ENCODE measurements at places on chromosomes 11 and 22.

- DNase-seq = no peak
These were observed 79.8 kb downstream of the PGR start for GRCh38 chr11:101049813-101050212.

GRCh38 chr22:39349506-39349966, 255 bp upstream of the SYNGR1 start:
- DNase-seq = no peak

DNA sequence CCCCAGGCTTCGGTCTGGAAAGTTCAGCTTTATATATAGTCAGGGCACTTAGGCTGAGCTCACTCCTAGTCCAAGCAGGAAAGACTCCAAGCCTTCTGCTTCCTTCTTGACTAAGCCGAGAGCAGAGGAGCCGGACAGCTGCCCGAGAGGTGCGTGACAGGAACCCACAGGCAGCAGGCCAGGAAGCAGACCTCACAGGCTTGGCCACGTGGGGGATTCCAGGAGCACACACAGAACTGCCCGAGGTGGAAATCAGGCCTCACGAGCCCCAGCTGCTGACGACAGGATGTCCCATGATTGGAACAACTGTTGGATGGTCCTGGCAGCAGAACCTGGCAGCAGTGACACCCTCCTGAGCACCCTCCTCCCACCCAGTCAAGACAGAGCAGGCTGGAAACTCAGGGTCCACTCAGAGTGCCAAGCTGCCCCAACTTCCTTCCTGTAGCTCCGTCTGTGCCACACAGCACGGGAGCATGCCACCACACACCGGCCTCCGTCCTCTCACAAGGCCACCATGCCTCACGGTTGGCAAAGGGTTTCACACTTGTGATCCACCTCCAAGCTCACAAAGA, 5.4 kb downstream of the PLA2G6 start:
- no peak for DNase-seq

- DNase-seq = no peak
These were observed 38.6 kb downstream of the GGTLC2 start for GRCh38 chr22:22682807-22683667.

- DNase-seq = no peak
These were observed 43.8 kb downstream of the TRIOBP start for GRCh38 chr22:37740455-37741311.

- DNase-seq = no peak
These were observed 45.0 kb downstream of the LARGE1 start for GRCh38 chr22:33875316-33875715.

DNA sequence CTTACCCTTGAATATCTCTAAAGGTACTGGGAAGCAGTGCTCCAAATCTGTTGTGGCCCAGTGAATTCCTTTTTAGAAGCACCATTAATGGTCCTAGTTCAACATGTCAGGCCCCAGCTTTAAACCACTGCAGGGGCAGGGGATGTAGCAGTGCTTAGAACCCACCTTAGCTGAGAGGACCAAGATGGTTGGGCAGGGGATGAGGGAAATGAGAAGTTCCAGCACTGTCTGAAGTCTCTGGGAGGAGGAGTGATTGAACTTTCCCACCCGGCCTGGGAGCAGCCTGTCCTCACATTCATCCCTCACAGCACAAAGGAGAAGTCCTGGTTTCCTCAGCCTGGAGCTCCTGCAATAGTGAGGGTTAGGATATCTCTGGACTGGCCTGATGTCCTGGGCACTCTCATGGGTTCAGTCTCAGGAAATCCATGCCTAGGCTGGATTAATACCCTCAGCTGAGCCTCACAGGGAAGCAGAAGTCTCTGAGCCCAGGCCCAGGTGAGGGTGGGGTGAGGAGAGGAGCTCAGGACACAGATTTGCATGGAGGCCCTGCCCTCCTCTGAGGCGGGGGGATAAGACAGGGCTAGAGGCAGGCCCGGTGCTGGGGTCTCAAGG, 28.6 kb upstream of the PRAME start:
- DNase-seq = no peak

DNA sequence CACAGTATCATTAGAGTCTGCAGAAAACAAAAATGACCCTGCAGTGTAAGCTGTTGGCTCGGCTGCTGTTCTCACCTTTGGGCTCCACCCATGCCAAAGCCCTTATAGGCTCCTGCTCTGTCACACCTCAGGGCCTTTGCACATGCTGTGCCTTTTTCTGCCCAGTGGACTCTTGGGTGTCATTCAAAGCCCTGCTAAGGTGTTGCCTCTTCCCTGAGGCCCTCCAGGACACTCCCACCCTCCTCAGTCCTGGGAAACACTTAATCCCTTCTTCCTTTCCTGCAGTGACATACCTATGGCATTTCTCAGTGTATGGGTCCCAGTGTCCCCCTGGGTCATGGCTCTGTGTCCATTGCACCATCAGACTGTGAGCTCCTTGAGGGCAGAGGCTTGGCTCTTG, 29.1 kb upstream of the CACNG2 start:
- no peak for DNase-seq

GRCh38 chr11:103436131-103436770, 327.0 kb downstream of the DYNC2H1 start:
- DNase-seq = no peak

- no peak for DNase-seq
These were observed 1.2 kb downstream of the P2RX3 start for GRCh38 chr11:57339328-57339727.

DNA sequence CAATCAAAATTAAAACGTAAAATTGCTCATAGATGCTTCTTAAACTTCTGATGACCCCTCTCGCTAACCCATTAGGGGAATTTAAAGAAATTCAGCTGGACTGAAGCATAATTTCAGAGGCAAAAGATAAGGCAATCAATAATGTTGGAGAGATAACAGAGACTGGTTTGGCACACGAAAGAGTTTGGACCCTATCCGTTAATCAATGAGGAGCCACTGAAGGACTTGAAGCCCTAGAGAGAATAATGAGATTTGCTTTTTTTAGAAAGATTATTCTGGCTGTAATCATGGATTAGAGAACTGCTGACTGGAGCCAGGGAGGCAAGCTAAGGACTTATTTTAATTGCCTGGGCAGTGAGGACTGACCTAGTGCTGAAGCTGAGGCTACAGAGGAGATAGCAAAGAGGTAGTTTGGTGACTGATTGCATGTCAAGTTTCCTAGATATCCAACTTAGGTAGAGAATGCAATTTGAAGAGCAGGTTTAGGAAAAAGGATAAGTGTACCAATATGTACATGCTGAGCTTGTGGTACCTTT, 11.9 kb upstream of the ARHGAP42 start:
- DNase-seq = no peak

DNA sequence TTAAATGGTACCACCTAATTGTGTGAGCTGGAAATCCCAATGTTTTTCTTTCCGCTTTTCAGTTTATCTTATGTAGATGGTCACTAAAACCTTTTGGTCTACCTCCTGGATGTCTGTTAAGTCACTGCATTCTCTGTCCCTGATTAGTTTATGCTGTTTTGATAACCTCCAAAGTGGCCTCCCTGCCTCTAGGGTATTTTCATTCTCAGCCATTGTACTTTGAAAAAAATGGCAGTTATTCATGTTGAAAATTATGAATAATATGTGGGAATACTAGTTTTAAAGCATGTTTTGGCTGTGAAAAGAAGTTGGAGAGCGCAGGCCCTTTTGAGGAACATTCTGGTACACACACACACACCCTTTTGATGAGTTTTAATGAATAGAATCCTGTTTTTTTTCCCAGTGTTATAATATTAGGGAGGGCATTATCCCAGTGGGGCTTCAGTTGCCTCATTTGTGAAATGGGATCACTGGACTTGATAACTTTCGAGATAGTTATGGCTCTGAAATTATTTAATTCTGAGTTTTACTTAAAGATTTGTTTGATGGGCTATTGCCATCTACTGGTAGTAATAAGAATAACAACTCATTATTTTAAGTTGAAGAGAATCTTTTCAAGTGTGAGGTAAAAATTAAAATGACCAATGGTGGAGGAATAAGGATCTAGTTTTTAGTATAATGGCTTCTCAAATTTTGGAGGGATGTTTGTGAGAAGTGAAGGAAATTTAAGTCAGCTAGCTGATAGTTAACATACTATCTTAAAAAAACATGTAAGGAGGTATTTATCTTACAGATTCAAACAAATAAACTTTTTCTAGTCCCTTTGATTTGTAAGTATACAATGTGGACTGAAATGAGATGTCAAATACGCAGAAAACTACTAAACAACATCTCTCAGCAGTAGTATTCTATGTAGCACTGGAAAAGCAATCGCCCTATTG, 3.9 kb downstream of the FDX1 start:
- DNase-seq = no peak

DNA sequence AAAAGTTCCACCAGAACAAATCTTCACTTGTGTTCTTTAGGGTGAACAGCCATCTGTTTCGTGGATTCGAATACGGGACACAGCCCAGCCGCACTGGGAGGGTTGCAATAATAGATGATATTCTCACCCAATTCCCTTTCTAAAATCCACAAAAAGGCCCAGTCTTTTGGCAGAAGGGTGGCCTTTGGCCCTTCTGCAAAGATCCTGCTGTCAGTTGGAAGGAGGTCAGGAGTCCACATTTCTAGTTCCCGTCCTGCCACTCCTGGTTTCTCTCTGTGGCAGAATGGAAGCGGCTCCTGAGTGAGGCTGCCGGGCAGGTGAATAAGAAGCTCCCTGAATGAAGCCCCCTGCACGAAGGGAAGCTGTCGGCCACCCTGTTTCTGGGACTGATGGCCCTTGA, 11.2 kb upstream of the LINC01488 start:
- no peak for DNase-seq

GRCh38 chr11:5123802-5124521, 14.2 kb downstream of the OR52A5 start:
- peak; percentile 70 for DNase-seq

- no peak for DNase-seq
These were observed 5.9 kb downstream of the LRRC32 start for GRCh38 chr11:76664578-76665061.

- DNase-seq = no peak
These were observed 19.2 kb upstream of the GALNT18 start for GRCh38 chr11:11640996-11641395.

DNA sequence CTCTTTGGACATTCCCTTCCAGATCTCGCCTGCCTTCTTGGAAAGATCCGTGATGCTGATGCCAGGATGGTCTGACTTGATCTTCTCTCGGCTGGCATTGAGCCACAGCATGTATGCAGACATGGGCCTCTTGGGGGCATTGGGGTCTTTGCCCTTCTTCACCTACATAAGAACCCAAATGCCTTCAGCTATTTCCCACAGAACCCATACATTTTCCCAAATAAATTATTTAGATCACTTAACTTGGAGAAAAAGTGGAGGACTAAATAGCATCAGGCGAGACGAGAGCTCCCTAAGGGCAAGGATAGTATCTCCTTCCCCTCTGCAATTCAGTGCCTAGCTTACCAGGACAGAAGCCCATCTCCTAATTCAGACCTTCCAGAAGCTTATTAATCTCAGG, 3.0 kb upstream of the TNKS1BP1 start:
- no peak for DNase-seq

GRCh38 chr11:32332990-32333319, 102.4 kb downstream of the WT1 start:
- DNase-seq = no peak

DNA sequence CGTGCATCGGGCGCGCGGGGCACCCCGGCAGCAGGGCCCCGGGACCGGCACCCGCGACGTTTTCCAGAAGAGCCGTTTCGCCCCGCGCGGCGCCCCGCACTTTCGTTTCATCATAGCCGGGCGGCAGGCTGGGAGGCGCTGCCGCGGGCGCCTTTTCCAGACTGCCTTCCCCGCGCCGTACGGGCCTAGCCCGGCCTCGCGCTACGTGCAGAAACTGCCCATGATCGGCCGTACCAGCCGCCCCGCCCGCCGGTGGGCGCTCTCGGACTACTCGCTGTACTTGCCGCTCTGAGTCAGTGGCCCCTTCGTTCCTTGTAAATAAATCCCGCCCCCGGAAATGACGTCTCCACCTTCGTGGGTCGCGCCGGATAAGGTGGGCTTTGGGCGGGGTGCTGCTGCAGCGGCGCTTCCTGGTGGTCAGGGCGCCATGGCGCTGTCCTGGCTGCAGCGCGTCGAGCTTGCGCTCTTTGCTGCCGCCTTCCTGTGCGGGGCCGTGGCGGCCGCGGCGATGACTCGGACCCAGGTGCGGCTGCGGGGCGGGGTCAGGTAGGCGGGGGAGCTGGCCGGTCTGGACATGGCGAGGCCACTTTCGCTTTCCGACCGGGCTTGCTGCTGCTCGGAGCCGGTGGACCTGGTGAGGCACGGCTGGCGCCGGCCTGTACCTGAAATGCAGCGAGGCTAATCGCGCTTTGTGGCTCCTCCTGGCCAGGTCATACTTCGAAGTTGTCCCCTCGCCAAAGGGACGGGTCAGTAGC, at the start of gene TMEM179B:
TSS of gene TMEM179B (plus strand) at position 398 of the 755 bp plus-strand sequence. CDS start at position 428, 30 bp downstream.
- peak; percentile 96 for DNase-seq

- no peak for DNase-seq
These were observed 537 bp downstream of the EP300 start for GRCh38 chr22:41092847-41093411.

DNA sequence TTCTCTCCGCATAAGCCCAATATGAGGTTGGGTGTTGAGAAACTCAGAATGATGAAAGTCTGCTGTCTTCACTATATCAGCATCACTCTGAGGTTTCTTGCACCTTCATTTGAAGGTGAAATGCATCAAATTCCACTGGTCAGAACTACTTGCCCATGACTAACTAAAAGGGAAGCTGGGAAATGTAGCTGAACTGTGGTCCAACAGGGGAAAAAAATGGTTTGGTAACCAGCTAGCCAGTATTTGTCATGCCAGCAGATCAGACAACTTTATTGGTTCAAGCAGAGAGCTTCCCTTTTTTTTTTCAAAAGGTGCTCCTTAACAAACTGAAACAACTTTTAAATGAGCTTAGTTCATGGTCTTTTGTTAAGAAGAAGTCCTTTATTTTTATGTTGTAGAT, 14.2 kb upstream of the PIK3C2A start:
- DNase-seq = no peak

GRCh38 chr11:78127403-78127802, 12.0 kb downstream of the ALG8 start:
- no peak for DNase-seq

- no peak for DNase-seq
These were observed 67.1 kb upstream of the GRAMD1B start for GRCh38 chr11:123362941-123363340.

- DNase-seq = no peak
These were observed 19.3 kb downstream of the POLR3H start for GRCh38 chr22:41524809-41525449.

DNA sequence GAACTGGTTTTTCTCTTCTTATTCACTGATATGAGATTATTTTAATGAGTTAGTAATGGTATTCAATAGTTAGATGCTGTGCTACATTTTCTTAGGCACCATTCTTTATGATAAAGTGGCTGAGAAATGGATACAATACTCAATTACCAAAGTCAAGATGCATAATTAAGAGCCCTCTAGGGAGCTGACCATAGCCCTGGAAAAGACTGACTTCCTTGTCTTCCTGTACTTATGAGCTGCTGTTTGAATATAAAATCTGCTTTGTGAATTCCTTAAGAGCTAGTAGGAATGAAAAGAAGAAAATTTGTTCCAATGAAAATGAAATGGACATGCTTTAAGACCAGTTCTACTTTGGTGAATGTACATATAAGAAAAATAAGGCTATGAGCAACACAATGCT, 452.3 kb downstream of the KCNA4 start:
- no peak for DNase-seq

DNA sequence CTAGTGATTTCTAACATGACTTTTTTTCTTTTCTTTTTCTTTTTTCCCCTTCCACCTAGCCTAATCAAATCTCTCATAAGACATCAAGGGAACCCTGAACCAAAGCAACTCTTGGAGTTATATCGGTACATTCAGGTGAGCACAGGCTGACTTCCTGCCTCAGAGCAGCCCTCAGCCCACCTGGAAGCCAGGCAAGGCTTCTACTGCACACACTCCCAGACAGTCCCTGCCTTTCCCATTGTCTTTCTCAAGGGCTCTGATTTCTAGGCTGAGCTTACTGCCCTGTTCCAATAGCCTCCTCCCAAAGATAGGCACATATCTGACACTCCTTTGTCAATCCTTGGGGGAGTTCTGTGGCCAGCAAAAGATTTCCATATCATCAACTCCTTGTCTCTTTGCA, 629.5 kb downstream of the NTM start:
- no peak for DNase-seq
